ENCODE measurements at places on chromosomes 13 and 19.

- DNase-seq, result no peak
Measured at GRCh38 chr19:49579947-49580263, 451 bp downstream of the NOSIP start.

DNA sequence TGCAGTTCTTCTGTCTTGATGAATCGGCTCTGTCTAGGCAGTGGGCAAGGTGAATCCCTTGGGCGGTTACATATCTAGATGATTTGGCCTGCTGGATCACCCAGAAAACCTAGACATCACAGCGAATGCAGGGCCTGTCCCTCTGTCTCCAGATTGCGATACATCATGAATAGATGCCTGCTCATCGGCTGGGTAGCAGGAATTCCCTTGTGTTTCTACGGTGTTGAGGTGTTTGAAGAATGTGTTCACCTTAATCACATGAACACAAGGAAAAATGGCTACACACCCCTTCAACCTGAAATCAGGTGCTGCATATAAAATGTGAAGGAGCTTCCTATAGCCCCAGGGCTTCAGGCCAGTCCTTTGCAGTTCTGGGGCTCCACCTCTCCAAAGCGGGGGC, 281.2 kb downstream of the SHISA2 start:
- DNase-seq, result no peak

DNA sequence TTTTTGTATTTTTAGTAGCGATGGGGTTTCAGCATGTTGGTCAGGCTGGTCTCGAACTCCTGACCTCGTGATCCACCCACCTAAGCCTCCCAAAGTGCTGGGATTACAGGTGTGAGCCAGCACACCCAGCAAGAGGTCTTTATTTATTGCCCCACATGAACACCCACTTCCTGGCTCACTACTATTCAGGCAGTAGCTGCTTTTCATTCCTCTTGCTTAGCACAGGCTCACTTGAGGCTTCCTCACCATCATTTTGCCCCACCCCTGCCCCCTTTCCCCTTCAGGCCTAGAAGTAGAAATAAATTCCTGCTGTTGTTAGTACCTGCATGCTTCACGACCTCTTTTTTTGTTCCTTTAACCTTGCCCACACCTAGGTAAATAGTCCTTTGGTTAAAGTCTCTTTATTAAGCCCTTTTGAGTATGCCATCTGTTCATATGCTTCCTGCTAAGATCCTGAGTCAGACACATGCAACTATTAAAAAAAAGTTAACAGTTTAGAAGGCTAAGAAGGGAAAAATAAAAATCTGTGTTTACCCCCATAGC, 33.5 kb upstream of the ITM2B start:
- DNase-seq, result no peak

DNA sequence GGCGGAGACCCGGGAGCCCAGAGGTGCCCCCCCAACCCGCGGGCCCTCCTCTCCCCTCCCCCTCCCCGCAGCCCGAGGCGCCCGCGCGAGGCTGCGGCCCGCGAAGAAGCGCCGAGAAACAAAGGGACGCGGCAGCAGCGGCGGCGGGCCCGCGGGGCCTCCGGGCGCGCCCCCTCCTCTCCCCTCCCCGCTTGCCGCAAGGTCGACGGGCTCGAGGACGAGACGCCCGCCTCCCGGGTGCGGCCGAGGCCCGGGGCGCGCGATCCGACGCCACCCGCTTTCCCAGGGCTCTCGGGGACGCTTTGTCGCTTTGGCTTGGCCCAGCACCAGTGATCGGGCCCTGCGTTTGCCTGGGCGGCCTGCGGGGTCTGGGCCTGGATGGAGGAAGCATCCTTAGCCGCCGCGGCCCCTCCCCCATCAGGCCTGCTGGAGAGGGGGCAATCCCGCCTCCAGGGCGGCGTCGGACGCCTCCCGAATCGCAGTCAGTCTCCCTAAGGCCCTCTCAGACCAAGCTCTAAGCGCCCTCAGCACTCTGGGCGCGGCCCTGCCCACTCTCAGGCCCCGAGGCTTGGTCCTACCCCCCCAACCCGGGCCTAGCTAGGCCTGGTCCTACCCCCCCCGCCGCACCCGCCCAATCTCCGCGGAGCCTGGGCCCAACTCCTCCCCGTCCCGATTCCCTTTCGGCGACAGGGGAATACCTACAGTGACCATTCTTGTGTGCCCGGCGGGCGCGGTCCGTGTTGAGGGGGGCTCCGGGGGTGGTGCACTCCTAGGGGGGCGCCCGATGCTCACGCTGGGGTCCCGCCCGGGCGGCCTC, 740 bp downstream of the ELAVL3 start:
- DNase-seq, result no peak

- no peak for DNase-seq
Measured at GRCh38 chr13:45296259-45296658, 44.7 kb downstream of the TPT1 start.

- no peak for DNase-seq
Measured at GRCh38 chr13:103187721-103188156, 121.5 kb upstream of the SLC10A2 start.

GRCh38 chr13:44868397-44868796, 120.9 kb downstream of the NUFIP1 start:
- DNase-seq, result no peak

DNA sequence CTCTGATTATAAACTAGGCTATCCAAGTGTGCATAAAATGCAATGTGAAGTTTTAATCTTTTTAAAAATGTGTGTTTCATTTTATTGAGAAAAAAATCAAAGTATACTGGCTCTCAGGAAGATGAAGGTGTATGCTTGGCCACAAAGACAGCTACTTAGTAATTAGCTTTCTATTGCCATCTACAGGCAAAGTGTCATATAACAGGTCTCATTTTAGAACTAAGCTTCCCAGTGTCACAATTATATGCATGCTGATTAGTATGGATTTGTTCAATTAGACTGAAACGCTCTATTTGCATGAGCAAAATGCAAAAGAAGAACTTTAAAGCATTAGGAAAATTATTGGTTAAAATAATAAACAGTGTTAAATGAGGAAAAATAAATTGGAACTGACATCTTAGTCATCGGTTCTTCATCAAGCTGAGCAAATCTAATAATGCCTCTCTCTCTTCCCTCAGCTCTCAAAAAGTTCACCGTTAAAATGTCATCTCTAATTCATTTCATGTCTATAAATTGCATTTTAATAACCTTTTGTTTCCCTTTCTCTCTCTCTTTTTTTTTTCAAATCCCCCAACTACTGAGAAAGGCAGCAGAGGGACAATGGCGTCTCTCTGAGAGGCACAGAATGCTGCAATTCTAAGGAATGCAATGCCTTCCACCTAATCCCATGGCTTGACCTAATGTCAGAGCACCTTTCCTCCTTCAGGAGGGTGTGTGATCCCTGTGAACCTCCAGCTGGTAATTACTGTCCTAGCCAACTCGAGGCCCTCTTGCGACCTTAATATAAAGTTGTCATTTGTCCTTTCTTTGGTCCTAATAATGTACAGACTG, 313.1 kb upstream of the MAB21L1 start:
- DNase-seq, result peak; percentile 0

- DNase-seq, result no peak
Measured at GRCh38 chr13:97257228-97257755, 35.2 kb downstream of the MBNL2 start.

DNA sequence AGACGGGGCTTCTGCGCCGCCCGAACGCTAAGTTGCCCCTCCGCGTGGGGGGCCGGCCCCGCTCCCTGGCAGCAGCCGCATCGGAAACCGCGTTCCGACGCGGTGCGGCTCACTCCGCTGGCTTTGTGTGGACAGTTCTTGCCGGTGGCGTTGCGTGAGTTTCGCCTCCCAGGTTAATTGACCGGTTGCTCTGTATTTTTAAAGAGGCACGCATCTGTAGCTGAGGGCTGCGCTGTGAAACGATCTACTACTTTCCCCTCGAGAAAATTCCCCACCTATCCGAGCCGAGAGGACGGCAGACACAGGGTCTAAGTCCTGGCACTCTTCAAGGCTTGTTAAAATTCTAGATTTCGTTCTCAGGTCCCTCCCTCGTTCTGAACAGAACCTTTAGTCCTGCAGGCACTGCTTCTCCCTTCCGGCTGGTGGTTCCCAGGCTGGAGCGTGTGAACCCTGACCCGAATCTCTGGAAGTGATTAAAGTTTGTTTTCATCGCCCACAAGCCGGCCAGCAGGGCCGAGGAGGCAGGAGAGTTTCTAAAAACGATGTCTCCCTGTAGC, 933 bp downstream of the ARHGEF7 start:
- DNase-seq, result no peak

DNA sequence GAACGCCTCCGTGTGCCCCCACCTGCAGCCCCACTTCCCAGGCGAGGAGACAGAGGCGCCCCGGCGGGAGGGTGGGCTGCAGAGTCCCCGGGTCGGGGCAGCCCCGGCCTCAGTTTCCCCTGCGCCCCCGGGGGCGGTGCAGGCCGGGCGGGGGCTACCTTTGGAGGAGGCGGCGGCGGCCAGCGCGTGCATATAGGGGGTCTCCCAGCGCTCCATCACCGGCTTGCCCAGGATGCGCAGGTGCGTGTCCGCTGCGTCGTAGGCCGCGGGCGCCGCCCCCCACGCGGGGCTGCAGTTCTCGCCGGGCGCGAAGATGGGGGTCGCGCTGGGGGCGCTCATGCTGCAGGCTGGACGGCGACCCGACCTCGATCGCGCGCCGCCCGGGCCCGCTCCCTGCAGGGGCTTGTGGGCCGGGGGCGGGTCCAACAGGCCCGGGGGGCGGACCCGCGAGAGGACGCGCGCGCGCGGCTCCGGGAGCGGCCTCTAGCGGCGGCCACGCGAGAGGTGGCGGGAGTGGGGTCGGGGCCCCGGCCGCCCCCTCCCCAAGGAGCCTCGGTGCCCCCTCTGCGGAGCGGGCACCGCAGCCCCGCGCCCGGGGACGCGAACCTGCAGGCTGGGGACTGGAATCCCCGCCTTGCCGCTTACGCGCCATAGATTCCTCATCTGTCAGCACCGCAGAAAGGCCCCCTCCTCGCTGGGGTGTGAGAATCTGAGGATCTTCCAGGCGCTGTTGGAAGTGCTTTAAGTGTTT, at the start of gene GAMT:
GAMT (minus strand) TSS at position 405 of the 751 bp plus-strand sequence; CDS start at position 339, 66 bp downstream.
- no peak for DNase-seq

DNA sequence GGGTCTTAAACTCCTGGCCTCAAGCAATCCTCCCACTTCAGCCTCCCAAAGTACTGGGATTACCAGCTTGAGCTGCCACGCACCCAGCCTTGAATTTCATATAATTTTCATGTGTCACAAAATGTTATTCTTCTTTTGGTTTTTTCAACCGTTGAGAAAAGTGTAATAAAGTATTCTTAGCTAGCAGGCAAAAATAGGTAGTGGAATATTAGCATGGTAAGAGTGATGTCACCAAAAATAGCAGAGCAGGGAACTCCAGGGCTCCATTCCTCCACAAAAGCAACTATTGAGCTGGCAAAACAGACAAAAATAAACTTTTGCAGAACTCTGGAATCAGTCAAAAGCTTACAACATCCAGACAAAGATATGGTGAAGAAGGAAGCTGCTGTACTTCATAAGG, 43.9 kb downstream of the FBN3 start:
- DNase-seq, result no peak

DNA sequence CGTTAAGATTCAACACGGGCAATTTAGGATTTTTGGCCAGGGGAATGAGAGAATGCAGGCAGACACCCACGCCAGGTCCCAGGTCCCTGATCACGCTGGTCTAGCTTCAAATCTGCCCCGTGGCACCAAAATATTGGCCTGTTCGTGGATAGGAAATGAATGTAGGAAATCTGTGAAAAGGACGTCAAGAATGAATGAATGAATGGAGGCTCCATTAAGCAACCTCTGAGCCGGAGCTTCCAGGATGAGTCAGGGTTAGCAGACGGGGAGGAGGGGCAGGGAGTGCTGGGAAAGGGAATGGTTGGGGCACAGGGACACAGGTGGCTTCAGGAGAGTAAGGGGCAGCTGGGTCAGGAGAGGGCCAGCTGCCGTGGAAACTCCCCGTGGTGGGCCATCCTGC, 4.2 kb downstream of the SULT2B1 start:
- no peak for DNase-seq

- no peak for DNase-seq
Measured at GRCh38 chr19:418761-419671, 10.1 kb upstream of the C2CD4C start.

GRCh38 chr13:24605923-24606372, 74.3 kb upstream of the ATP12A start:
- DNase-seq, result peak; percentile 19

GRCh38 chr13:29693275-29693945, 97.9 kb upstream of the SLC7A1 start:
- DNase-seq, result no peak

DNA sequence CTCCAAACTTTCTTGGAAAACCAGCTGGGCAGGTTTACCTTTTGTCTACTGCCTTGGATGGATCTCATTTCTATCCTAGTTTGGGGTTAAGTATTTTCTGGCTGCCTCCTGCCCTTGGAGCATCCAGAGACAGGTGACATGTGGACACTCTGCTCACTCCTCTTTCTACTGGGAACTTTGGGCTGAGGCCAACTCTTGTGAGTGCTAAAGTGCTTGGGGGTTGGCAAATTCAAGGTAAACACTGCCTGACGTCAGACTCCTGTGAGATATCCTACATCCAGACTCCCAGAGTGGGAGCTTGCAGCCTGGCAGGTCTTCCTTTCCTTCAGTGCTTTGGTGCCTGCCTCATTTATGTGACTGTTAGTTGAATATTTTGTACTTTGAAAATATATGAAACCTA, 388.1 kb downstream of the KCNRG start:
- peak; percentile 85 for DNase-seq

DNA sequence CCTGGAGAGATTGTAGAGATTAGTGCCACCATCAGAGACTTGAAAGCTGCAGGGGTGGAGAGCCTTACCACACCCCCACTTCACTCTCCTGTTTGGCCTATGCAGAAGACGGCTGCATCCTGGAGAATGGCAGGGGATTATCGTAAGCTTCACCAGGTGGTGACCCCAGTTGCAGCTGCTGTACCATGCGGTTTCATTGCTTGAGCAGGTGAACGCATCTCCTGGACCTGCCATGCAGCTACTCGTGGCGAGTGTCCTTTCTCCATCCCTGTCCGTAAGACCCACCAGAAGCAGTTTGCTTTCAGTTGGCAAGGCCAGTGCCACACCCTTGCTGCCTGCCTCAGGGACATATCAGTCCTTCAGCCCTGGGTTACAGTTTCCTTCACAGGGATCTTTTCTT, 21.2 kb downstream of the PPP5C start:
- DNase-seq, result no peak

GRCh38 chr19:8367327-8368001, 3.5 kb downstream of the ANGPTL4 start:
- peak; percentile 64 for DNase-seq

DNA sequence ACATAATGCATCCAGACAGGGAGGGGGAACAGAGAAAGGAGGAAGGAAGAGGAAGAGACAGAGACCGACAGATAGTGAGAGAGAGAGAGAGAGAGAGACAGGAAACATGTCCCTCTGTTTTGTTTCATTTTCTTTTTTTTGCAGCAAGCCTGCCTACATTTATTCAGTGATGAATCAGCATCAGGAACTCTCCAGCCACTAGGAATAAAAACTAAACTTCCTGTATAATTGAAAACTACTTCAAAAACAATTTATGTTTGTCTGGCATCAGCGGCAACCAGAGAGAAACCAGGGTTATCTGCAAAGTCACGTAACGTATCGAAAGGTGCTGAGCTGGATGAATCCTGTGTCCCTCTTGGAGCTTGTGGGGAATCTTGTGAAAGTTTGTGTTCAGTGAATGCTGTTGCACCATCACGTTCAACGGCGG, 148.6 kb upstream of the SOX21 start:
- DNase-seq, result no peak

Data from NCI-H2029 (cell line).